ENCODE measurements at places on chromosomes 5 and 9.

GRCh38 chr5:14364096-14364495, 217.5 kb upstream of the OTULINL start:
- DNase-seq: no peak

DNA sequence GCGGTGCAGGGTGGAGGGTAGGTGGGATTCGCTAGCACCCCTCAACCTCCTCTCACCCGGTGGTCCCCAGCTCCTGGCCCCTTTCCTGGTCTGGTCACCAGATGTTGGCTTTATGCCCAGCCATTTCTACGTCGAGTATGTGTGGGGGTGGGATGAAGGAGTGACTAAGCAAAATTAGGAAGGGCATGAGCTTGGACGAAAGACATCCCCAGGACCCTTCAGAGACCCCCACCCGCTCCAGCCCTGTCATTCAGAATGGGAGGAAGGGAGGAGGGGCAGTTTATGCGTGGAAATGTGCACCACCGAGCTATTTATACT, 742 bp downstream of the BHMT2 start:
- no peak for DNase-seq

DNA sequence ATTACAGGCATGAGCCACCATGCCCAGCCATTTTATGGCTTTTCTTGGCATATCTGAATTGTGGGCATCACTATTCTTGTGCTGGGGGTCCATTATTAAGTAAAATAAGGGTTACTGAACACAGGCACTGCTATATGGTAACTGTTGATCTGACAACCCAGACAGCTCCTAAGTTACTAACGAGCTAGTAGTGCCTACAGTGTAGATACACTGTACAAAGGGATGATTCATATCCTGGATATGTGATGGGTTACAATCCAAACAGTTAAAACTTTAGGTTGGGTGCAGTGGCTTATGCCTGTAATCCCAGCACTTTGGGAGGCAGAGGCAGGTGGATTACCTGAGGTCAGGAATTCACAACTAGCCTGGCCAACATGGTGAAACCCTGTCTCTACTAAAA, 4.3 kb downstream of the CD14 start:
- no peak for DNase-seq

- DNase-seq: no peak
Observed at GRCh38 chr9:96484521-96484931, 34.6 kb downstream of the HABP4 start.

GRCh38 chr5:119840175-119840574, 210.8 kb downstream of the FAM170A start:
- DNase-seq: no peak

- no peak for DNase-seq
Observed at GRCh38 chr9:120928015-120928482, 1.5 kb upstream of the TRAF1 start.

DNA sequence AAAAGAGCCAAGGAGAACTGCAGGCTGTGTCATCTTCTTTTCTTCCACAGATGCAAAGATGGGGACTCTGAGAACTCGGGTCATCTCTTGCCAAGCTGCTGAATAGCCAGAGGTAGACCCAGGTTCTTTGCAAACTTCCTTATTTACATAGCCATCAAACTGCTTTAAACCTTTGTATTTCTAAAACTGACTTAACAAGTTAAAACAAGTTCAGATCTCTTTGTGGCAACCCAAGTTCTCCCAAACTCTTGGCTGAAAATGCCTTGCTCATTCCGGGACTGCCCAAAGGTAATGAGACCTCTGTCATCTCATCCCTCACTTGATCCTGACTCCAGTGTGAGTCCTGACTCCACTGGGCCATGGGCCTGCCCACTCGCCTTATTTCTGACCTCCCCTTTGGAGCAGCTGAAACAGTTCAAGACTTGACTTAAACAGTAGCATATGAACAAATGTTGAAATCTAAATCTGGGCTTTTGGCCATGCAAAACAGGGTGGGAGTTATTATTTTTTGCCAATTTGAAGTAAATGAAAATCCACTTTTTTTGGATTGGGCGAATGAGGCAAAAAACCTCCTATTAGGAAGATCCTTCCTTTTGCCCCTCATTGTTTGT, 50.6 kb downstream of the FBXL7 start:
- DNase-seq: no peak

DNA sequence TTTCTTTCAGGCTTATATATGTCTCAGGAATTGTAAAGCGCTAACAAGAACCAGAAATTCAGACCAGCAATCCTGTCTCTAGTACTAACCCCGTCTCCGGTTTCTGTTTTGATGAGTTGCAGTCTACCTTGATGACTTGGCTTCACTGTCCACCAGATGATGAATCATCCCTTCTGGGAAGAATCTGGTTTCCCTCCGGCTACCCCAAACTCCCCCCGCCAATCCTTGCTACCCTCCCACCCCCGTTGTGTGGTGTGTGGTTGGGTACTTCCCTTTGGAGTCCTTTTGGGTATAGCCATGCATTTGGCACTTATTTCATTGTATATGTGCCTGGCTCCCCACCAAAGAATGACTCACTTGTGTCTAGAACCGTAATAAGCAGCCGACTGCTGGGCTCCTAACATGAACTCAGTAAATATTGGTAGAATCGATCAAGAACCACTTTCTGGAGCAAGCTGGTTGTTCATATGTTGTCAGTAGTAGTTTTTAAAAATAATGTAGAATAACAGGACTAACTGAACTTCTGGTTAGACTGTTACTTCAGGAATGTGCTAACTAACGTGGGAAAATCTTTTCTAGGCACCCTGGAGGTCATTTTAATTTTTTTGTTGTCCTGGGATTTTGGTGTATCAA, 8.3 kb upstream of the TGFBI start:
- DNase-seq: no peak

GRCh38 chr9:96009690-96010472, 134.4 kb downstream of the ERCC6L2 start:
- no peak for DNase-seq

- no peak for DNase-seq
Observed at GRCh38 chr5:107949688-107950341, 279.1 kb upstream of the EFNA5 start.

DNA sequence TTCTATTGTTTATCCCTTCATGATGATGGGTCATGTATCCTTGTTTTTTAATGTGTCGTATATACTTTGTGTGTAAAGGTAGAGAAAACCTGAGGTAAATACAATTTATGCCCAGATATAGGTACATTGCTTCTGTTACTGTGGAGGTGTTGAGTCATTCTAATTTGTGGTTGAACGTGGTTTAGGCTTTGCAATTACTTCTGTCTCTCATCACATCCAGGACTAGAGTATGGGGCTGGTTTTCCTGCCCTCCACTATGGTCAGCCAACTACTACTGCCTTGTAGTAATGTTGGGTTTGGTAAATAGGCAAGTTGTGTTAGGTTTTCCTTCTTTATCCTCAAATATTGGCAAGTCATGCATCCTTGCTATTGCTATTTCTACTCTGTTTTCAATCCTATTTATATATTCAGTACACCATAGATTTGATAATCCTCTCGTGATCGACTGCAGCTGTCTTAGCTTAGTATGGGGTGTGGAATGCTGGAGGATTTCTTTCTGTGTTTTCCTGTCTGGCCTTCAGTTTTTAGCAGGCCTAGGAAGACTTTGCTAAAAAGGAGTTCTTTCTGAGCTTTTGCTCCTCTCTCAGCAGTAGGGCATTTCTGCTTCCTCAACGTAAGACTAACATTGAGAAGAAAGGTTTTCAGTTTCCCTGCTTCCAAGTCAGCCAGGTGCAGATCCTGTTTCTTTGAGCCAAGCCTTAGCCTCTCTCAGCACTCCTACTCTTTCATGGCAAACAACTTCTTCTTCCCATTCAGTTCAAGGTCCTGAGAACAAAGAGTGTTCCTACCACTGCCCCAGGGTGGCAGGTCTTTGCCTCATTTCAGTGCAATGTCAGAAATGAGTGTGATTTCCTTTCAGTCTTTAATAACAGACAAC, 844.4 kb upstream of the CDH18 start:
- no peak for DNase-seq

DNA sequence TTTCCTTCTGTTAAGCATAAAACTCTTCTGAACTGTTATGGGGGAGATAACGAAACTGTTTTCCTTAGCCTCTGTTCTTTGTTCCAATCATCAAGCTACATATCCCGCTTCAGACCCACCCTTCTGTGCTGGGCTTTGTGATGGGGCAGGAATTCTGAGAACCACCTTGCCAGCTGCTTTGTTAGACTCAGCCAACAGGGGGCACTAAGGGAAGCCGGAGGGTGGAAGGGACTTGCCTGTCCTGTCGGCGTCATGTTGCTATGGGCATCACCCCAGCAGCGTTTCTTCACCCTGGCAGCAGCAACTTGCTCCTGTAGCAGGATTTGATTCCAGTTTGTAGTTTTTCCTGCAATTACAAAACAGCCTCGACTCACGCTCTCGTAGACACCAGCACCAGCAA, 169.1 kb downstream of the CAAP1 start:
- DNase-seq: no peak

DNA sequence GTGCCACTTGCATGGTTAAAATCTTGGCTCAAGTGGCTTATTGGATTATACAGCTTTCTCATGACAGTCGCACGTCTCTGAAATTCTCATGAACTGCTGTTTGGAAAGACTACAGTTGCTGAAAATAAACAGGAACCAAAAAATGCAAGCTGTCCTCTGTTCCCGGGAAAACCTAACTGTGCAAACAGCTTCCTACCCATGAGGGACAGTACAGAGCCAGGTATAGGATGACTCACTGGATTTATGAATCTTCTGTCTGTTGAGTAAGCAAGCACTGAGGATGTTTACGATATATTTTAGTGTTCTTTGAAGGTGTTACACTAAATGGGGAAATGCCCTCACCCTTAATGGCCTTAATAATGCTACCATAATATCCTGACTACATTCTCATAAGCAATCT, 380.3 kb upstream of the TNC start:
- no peak for DNase-seq

DNA sequence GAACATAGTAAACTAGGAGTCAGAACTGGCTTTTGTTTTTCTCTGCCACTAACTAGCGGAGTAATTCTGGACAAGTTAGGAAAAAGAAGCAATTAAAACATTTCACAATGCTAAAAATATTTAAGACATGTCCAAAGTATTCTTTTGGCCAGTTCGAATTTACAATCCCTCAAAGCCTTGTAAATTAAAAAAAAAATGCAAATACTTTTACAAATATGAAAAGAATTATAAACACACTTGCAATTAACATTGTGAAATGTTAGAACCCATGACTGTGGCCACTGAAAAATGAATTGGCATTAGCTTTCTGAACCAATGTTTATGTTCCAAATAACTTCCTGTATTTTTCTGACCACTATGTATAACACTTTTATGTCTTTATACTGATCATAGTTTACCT, 2.2 kb downstream of the RAD1 start:
- no peak for DNase-seq

DNA sequence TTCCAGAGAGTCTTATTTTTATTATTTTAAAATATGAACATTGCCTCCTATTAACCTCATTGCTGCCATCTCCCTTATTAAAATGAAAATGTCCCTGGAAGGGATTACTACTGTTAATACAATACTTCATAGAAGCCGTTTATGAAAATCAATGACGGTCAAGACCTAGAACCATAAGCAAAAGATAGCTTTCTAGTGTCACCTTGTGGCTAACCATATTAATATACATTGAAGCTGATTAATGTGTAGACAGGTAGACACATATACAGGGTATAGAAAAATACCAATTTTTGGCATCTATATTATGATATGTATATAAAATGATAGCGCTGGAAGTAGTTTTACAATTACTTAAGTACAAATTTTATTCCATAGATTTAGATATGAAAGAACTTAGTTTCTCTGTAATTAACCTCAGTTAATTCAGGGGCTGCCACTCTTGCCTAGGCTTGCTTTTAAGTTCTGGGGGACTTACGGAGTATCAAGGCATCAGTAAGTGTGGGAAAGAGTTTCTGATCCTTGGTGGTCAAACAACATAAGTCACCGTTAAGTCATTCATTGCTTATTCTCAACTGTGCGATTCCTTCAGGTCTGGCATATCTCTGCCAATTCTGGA, 2.5 kb upstream of the YTHDC2 start:
- DNase-seq: no peak

GRCh38 chr5:160537940-160538339, 116.3 kb downstream of the PTTG1 start:
- no peak for DNase-seq

DNA sequence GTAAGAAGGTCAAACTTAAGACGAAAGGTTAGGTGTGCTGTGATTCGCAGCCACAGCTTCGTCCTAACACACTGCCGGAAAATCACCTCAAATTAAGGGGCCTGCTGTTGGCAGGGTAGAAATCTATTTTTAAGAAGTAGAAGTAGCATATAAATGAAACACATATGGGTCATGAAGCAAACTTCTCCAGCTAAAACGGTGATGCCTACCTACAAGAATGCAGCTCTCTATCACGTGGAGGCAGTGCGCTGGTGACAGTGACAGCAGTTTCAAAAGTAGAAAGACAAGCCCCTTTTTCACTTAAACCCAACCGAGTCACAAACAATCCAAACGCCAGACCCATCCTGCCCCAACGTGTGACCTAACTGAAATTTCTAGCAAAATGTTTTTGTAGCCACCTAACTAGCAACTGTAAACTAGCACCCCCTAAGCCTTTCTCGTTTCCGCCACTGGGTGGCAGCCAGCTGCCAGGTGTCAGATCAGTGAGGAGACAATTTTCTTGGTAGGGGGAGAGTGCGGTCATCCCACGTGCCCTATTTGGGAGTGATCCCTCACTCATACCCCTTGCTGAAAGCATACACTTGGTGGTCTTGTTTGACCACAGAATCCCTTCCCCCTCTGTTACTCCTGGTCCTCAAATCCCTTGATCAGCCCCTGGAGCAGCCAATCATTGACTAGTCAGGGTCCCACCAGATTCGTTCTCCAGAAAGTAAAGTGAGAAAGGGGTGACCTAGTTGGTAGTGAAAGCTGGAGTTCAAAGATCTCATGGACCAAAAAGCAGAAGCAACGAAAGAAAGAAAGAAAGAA, 71.8 kb upstream of the MAMDC2 start:
- no peak for DNase-seq

DNA sequence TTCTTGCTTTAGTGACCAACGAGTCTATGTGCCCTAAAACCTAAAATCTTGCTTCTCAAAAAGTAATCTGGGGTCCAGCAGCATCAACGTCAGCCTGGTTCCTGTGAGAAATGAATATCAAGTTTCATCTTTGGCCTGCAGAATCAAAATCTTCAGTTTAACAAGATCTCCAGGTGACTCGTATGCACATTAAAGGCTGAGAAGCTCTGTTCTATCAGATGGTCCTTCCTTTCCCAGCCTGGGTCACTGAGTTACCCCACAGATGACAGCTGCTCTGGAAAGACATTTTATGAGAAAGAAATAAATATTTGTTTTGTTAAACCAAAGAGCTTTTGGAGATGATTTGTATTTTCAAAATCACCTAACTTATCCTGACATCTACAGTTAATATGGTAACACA, 75.8 kb downstream of the ADAMTSL1 start:
- no peak for DNase-seq

Measured in activated CD8-positive, alpha-beta memory T cell treated with anti-CD3 and anti-CD28 coated beads for 1 hour (primary cell).